ENCODE measurements at places on chromosomes 6 and 20.

DNA sequence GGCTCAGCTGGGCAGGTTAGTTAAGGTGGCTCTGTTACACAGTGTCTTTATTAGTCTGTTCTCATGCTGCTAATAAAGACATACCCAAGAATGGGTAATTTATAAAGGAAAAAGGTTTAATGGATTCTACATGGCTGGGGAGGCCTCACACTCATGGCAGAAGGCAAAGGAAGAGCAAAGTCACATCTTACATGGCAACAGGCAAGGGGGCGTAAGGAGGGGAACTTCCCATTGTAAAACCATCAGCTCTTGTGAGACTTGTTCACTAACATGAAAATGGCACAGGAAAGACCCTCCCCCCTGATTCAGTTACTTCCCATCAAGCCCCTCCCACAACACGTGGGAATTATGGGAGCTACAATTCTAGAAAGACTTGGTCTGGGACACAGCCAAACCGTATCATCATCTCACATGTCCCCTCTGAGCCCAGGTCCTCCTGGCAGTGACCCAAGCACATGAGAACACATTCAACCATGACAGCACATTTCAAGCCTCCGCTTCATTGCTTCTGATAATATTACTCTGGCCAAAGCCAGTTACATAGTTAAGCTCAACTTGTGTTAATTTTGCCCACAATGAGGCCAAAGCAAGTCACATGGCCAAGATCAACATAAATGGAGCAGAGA is 383.9 kb downstream of the PLCB1 start:
- peak; percentile 4 for DNase-seq

DNA sequence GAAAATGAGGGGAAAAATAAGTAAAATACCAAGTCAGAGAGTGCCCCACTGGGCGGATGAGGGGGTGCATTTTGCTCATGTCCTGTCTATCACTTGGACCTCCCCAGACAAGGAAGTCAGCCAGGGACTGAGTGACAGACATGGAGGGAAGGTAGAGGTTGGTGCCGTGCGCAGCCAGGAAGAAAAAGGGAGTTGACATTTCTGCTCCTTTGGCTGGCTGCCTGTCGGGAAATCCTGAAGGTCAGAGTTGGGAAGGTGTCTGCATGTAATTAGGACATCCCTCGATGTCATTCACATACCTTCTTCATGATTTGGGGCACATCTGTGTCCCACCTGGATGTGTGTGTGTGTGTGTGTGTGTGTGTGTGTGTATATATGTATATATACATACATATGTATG is 8.9 kb downstream of the GUCA1A start:
- DNase-seq: no peak

DNA sequence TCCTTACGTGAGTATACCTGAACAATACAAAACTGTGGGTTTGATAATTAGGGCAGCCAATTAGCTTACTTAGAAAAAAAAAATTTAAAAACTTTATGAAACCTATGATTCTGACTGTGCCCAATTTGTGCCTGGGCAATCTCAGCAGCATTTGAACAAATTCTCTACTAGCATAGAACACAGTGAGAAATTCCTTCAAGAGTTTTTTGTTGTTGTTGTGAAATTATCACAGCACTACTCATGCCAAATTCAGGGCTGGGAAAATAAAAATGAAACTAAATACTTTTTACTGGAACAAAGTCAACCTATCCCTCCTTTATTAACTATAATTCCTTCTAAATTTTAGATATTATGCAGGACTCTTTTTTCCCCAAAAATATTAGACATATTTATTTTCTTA is 42.9 kb downstream of the POU3F2 start:
- no peak for DNase-seq

GRCh38 chr6:53043581-53043980 is 21.6 kb upstream of the FBXO9 start:
- no peak for DNase-seq

DNA sequence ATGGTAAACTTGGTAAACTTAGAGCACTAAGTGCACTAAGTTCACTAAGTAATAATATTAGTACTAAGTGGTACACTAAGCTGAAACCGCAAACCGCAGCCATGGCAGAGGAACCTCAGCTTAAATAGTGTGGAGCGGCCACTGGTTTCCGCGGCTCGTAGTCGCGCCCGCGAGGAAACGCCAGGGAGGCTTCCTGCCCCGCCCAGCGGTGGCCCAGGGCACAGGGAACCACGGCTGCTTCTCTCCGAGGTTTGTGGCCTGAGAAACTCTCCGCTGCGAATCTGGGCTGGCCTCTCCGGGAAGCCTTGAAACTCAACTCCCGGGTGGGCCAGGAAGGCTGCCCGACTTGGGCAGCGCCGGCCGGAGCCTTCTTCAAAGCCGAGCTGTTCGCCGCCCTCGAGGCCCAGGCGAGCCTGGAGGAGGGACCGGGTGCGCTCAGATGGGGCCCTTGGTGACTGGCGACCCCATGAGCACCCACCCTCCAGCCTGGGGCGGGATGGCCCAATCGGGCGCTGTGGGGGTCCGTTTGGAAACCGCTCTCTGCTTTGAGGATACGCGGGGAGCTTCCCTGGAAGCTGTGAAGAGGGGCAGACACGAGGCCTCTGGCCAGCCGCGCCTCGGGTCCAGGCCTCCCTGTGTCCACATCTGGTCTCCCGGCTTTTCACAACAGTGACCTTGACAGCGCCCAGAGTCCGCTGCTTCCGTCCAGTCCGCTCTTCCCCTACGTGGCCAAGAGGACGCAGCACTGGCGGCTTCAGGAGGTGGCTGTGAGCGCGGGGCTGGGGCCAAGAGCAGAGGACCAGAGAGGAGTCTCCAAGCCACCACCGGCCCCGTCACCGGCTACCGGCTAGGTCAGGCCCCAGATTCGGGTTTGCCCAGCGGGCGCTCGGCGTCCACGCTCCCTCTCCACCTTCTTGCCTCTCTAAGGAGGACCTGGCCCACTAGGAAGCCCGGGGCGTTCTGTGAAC is 25.4 kb upstream of the HLA-E start:
- no peak for DNase-seq

GRCh38 chr6:36364669-36365479 is 22.6 kb downstream of the ETV7 start:
- no peak for DNase-seq
